Fibroblast of skin of right biceps (primary cell): ENCODE measurements at places on chromosomes 11 and 22.
A peak's percentile ranks its signal among the peaks of the same experiment; 100 is the strongest.

GRCh38 chr11:23997356-23997755 lies 499.5 kb upstream of the LUZP2 start:
- DNase-seq, result no peak

- no peak for DNase-seq
Measured at GRCh38 chr11:65430406-65431217, 8.0 kb downstream of the NEAT1 start.

GRCh38 chr22:47124451-47124881 lies 362.0 kb downstream of the TBC1D22A start:
- DNase-seq, result no peak

DNA sequence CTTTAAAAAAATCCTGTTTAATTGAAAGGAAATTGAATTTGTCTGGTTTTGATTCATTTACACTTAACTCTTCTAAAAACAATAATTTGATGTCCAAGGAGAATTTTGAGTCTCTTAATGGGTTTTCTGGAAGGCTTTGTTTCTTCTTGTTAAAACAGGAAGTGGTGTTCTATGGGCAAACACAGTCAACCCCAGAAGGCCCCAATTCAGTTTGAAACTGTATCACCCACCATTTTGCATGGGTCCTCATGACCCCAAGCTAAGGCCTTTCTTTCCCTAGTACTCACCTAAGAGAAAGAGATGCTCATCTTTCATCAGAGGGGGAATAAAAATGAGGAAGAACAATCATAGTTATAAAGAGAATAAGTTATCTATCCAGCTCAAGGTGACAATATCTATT lies 10.6 kb downstream of the FLI1 start:
- no peak for DNase-seq

DNA sequence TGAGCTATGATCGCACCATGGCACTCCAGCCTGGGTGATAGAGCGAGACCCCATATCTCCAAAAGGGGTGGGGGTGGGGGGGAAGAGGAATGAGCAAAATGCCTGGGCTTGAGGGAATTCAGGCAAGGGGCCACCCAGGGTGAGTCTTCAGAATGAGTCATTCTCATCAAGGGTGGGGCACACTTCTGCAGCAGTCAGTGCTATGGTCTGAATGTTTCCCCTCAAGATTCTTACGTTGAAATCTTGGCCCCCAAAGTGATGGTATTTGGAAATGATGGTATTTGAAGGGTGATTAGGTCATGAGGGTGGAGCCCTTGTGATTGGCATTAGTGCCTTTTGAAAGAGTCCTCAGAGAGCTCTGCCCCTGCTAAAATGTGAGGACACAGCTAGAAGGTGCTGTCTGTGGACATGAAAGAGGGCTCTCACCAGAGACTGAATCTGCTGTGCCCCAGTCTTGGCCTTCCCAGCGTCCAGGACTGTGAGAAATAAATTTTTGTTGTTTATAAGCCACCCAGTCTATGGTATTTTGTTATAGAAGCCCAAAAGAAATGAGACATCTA lies 86.4 kb upstream of the THY1 start:
- DNase-seq, result peak; percentile 82

DNA sequence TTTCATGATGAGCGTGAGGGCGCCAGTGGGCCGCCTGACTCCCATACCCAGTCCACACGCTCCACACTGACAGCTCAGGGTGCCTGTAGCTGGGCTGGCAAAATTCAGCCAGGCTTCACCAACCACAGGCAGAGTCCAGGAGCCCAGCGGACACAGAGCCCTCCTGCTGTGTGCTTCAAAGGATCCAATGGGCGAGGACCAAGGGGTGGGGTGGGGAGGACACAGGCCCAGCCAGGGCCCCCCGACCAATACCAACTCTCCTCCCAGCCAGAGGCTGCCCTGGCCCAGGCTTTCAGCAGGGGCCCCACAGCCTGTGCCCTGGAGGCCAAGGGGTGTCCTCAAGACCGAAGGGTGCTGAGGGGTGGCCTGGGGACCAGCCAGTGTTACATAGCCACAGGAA lies 336.1 kb downstream of the CTTN start:
- DNase-seq, result no peak

DNA sequence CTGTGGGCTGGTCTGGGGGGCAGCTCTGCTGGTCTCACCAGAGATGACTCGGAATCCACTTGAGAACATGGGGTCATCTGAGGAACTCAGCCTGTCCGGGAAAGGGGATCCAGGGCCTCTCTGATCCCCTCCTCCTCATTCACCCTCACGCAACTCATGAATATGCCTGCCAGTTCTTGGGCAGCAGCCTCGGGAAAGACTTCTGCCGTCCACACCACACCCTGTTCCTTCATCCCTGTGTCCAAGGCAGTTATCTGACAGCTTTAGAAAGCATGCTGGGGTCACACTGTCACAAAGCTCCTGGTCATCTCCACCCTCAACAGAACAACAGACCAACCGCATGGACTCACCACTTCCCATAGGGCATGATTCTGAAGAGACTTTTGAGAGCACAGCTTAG lies 88.3 kb downstream of the AMOTL1 start:
- no peak for DNase-seq

GRCh38 chr11:59999691-60000090 lies 17.3 kb upstream of the OOSP4B start:
- DNase-seq, result no peak

DNA sequence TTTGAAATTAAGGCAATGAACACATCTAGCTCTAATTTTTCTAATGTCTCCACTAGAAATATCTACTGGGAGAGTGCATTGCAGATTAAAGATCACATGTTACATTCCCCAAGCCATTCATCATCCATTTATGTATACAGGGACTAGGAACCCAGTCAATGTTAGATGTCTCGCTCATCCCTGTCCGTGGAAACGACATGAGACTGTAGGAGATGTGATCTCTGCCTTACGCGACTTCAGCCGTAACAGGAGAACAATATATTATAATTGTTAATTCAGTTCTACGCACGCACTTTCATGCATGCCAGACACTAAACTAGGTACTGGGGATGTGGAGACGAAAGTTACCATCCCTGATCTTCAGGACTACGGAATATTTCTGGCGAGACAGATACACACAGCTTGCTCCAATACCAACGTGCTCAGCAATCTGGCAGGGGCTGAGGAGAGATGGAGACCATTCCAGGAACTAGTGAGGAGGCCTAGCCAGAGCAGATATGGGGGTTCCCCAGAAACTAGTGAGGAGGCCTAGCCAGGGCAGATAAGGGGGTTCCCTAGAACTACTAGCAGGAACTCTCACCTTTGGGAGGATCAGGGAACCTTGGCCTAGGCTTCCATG lies 706 bp downstream of the DCPS start:
- no peak for DNase-seq

GRCh38 chr22:33658775-33659174 lies 261.5 kb downstream of the LARGE1 start:
- peak; percentile 38 for DNase-seq

DNA sequence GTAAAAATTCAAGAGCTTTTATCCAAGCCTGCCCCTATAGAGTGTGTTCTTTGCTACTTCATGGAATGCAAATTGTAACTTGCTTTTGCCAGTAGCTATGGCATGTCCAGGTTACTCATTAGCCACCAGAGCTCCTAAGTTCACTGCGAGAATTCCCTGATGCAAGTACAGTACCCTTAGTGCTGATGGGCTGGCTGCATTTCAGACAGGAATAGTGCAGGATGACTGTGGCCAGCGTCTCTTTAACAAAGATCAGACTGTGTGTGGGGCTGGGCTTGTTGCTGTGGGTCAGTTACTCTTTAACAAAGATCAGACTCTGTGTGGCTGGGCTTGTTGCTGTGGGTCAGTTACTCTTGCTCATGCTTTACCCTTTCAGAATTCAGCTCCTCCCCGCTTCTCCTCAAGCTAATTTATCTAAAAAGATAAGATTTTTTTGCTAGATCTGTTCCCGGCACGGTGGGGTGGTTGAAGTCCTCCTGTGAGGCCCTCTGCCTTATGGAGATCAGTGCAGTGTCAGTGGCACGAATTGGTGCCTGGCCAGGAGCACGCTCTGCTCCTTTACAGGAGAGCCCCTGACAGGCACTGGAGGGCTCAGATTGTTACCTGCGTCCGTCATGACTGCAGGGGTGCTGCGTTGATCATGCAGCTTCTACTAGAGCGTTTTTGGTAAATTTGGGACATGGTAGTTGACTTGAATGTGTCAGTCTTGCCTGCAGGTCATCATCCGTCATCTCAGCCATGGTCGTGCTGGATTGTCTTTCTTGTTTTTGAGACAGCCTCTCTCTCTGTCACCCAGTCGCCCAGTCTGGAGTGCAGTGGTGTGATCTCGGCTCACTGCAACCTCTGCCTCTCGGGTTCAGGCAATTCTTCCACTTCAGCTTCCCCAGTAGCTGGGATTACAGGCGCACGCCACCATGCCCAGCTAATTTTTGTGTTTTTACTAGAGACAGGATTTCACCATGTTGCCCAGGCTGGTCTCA lies 27.0 kb downstream of the AP2A2 start:
- DNase-seq, result peak; percentile 29

DNA sequence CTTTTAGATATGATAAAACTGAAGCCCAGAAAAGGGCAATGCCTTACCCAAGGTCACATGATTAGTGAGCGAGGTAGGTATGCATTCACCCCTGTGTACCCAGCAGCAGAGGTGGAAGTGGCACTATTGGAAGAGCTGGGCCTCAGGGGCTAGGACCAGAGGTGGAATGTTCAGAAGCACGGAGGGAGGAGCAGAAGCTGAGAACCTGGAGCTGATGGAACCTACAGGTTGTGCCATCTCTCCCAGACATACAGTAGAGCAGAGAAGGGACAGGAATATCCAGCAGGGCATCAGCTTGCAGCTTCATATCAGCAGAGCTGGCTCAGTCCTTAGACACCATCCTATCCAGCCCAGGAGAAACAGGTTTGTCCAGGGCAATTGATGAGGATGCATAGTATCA lies 14.6 kb upstream of the FCHSD2 start:
- no peak for DNase-seq

DNA sequence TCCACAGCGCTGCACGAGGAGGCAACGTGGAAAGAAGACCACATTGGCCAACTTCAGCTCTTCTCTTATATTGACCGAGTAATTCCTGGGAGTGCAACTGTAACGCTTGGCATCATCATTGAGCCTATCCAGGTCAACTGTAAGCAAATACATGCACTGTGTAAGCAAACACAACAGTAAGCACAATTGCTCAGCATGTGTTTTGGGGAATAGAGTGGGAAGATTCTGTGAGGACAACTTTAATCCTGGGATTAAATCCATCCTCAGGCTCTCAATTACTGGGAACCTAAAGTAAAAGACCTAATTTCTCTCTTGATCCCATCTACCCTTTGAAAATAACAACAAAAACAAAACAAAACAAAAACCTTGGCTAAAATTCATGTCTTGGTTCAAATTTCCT lies 109.5 kb upstream of the DDI1 start:
- no peak for DNase-seq

GRCh38 chr11:33920838-33921613 lies 29.1 kb upstream of the LMO2 start:
- peak; percentile 81 for DNase-seq

DNA sequence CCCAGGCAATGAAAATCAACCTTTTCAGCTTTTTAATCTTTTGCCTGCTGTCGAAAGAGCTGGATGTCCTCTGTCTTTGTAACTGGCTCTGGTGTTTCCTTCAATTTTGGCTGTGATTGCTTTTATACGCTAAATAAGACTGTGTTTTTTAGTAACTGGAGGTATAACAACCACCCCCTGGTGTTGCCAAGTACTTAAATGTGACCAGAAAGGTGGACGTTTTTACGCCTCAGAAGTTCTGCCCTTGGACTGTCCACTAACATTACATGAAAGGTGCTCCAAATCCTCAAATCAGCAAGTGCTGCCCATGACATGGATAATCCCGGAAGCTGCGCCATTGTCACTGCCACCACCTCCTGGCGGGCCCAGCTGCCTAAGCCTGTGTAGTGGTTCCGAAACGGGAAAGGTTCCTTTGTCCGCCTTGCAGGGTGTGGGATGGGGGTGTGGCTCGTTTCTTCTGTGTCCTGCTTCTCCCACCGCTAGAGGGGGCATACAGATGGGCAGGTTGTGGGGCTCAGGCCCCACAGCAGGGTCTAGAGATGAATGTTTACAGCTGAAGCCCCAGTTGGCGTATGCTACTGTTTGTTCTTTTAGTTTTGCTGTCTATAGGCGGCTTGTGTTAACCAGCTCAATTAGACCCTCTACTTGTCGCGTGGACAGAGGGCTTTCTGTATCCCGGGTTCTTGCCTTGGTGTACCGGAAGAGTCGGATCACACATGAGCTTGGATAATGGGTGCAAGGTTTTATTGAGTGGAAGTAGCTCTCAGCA lies 82.2 kb upstream of the SEPTIN5 start:
- peak; percentile 41 for DNase-seq

- DNase-seq, result peak; percentile 91
Measured at GRCh38 chr11:112073941-112074811, at the start of the genes NKAPD1 and PIH1D2. Gene NKAPD1, plus strand, starts transcription at chr11:112074299. Its CDS starts 1,276 bp downstream, at chr11:112075575. Gene PIH1D2, minus strand, starts transcription at chr11:112074017. Its CDS starts 843 bp downstream, at chr11:112073174.

DNA sequence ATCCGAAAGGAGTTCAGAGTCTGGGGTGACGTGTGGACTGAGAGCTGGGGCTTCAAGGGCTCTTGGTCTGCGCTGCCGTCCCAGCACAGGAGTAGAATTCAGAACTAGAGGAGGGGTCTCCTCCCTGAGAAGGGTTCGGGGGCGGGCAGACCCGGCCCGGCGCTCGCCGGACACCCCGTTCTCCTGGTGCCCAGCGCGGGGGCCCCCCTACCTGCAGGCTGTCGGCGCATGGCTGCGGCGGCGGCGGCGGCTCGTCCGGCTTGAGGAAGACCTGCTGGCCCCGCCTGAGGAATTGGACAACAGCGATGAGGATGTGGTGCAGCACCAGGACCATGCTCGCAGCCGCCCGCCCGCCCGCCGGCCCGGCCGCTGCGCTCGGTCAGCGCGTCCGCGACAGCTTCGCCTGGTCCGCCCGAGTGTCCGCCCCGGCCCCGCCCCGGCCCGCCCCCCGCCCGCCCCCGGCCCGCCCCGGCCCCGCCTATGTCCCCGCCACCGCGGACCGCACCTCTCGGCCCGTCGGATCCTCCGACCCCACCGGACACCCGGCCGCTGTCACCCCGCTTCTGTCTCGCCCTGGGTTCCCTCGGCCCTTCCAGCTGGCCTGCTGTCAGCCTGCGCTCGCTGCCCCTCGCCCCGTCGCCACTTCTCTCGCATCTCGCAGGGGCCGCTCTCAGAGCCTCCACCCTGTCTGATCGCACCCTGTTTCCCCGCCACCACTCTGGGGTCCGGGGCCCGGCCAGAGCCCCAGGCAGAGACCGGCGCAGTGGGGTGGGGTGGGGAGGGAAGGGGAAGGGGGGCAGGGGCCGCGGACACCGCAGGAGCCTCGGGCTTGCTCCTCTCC lies 32.0 kb downstream of the PDE2A start:
- peak; percentile 4 for DNase-seq

GRCh38 chr11:108117746-108118371 lies 3.5 kb upstream of the ACAT1 start:
- peak; percentile 62 for DNase-seq

- peak; percentile 71 for DNase-seq
Measured at GRCh38 chr11:1827095-1827813, 7.5 kb upstream of the SYT8 start.
